ENCODE measurements at places on chromosomes 12 and 14.
A peak's percentile ranks its signal among the peaks of the same experiment; 100 is the strongest.

- DNase-seq = no peak
These were observed 72.6 kb downstream of the PPM1H start for GRCh38 chr12:62862259-62862881.

GRCh38 chr14:103530390-103530789 lies 1.4 kb downstream of the TRMT61A start:
- peak; percentile 66 for DNase-seq

DNA sequence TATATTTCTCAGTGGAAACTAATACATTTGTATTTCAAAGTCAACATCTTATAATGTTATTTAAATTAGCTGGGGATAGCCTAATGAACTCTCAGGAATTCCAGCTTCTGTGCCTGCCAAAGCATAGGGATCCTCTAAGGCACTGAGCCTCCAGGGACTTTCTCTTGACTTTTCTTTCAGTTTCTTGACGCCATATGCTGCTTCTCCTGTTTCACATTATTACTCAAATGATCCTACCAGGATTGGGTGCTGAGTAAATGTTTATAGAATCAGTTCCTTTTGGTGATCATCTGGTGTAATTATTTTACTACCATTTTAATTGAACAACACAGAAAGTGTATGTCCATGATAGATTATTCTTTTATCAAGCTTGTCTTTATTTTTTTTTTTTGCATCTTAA lies 7.9 kb downstream of the METTL25 start:
- no peak for DNase-seq

GRCh38 chr12:89405626-89406345 lies 53.5 kb upstream of the DUSP6 start:
- DNase-seq = no peak

- no peak for DNase-seq
These were observed 412.7 kb downstream of the BCL11B start for GRCh38 chr14:98859301-98859700.

- DNase-seq = no peak
These were observed 75.7 kb downstream of the PTPRB start for GRCh38 chr12:70561550-70561949.

- no peak for DNase-seq
These were observed 692.3 kb downstream of the C12orf50 start for GRCh38 chr12:87336814-87337336.

DNA sequence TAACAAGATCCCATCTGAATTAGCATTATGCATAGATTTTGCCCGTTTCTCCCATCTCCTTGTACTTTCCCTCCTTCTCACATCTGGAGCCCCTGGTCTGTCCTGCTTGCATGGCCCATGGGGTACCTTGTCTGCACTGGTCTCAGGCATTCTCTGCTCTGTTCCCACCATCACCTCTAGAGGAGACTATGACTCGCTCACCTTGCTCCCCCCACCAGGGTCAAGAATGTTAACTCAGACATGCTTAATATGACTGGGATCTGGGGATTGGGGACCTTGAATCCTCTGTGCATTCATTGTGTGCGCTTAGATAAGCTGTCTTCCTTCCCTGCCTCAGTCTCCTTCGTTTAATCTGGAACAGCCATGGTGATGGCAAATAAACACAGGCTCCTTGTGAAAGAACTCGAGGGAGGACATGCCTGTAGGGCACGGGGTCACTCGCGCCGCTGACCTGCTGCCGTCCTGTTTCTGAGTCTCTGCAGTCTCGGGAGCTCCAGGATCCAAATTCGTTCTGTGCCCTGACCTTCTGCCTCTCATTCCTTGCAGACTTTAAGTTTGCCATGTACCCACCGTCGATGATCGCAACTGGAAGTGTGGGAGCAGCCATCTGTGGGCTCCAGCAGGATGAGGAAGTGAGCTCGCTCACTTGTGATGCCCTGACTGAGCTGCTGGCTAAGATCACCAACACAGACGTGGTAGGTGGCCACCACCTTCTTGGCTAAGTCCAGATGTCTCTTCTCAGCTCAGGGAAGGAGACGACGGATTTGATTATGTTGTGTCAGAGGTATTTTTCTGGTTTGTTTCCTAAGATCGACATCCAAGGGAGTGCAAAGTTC lies 15.0 kb downstream of the CCND2 start:
- DNase-seq = peak; percentile 30

DNA sequence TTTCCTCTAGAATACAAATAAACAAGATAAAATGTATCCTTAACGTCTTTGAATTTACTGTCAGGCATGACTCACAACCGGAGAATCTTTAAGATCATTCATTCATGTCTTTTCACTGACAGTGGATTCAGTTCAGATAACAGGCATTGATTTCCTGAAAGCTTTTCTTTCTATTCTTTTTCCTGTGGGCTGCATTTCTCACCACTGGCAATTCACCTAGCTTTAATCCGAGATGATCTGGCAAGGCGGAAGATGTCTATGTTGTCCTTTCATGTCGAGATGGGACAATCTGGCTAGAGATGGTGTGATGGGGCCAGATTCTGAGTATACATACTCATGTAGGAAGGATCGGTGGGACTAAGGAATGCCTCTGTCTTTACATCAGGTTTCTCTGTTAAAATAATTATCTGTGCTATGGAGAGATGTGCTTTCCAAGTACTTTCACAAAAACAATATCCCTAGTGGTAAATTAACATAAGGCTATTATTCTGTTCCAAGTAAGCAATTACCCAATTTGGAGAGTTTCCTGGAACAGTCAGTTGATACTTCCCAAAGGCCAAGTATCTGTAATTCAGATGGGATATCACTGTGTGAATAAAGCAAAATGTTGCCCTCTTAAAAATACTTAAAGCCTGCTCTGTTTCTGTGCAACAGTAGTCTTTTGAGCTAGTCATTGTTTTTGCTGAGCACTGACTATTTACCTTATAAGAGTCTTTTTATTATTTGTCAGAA lies 17.8 kb downstream of the ACSS3 start:
- DNase-seq = no peak

- no peak for DNase-seq
These were observed 43.2 kb downstream of the SSPN start for GRCh38 chr12:26238341-26239121.

GRCh38 chr14:89616852-89617341 lies 199.9 kb upstream of the FOXN3 start:
- DNase-seq = no peak

All from kidney (tissue), 22 donors.